Stimulated activated CD4-positive, alpha-beta T cell treated with anti-CD3 and anti-CD28 coated beads, Interleukin-2, amount 100 ng/mL, for 24 hours (primary cell): ENCODE measurements at places on chromosomes 2 and 18.

GRCh38 chr2:20061476-20061875, 10.0 kb upstream of the LAPTM4A start:
- no peak for DNase-seq

- DNase-seq, result no peak
These were observed 32.1 kb upstream of the SH3BP4 start for GRCh38 chr2:234919711-234920110.

- no peak for DNase-seq
These were observed 150.4 kb upstream of the CYRIA start for GRCh38 chr2:16816016-16816415.

GRCh38 chr2:203688798-203689197, 17.6 kb upstream of the CD28 start:
- DNase-seq, result no peak

DNA sequence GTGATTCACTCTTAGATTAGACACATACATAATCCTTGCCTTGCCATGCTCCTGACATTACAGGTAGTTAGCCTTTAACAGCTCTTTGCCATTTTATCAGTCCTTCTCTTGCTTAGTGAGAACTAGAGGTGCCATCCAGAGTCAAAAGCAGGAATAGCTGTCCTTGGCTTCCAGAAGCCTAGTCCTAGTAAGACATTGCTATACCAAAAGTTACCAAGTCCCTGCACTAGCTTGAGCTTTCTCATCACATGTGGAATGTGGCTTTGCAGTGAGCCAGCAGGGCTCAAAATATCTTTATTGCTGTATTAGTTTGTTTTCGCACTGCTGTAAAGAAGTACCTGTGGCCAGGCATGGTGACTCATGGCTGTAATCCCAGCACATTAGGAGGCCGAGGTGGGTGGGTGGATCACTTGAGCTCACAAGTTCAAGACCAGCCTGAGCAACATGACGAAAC, 104.7 kb upstream of the NOSTRIN start:
- no peak for DNase-seq

GRCh38 chr2:30770816-30771576, 36.2 kb downstream of the CAPN13 start:
- DNase-seq, result no peak

GRCh38 chr2:72106978-72107377, 40.7 kb downstream of the CYP26B1 start:
- DNase-seq, result no peak

GRCh38 chr2:147630585-147630984, 214.2 kb upstream of the ACVR2A start:
- no peak for DNase-seq

- no peak for DNase-seq
These were observed 154.1 kb upstream of the HS6ST1 start for GRCh38 chr2:128472789-128473174.

DNA sequence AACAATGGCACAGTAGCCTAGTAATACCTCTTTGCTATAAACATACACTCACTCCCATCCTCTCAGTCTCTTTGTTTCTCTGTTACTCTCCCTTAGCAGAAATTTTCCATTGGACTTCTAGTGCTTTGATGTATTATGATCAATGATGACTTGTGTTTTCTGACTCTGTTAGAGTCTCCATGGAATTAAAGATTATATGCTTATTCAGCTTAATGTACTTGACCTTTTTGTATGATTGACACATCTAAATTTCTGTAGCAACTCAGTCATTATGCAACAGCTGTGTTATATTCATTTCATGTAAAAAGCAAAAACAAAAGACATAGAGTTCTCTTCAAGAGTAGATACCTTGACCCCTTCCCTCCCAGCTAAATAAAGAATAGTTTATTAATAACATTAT, 173.8 kb downstream of the SLC4A10 start:
- DNase-seq, result no peak

- DNase-seq, result no peak
These were observed at the start of gene DRC1 for GRCh38 chr2:26401739-26402541. TSS of gene DRC1 (plus strand) at chr2:26401920. CDS start at chr2:26401990, 70 bp downstream.

GRCh38 chr18:63961435-63961980, 8.4 kb upstream of the SERPINB8 start:
- no peak for DNase-seq

DNA sequence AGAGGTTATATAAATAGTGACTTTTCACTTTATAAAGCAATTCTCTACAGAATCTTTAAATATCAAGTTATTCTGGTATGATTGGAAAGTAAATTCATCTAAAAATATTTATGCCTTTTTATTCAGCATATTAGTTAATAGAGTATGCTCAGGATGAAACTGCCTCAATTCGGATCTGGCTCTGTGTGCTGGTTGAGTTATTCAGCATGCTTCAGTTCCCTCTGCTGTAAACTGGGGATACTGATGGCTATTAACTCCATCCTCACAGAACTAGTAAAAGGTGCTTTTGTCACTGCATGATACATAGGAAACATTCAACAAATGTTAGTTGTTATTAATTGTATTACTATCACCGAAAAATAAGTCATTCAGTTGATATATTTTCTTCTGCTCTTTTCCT, 250.3 kb downstream of the NRXN1 start:
- DNase-seq, result no peak

GRCh38 chr2:222296311-222296741, 2.5 kb downstream of the PAX3 start:
- DNase-seq, result no peak

DNA sequence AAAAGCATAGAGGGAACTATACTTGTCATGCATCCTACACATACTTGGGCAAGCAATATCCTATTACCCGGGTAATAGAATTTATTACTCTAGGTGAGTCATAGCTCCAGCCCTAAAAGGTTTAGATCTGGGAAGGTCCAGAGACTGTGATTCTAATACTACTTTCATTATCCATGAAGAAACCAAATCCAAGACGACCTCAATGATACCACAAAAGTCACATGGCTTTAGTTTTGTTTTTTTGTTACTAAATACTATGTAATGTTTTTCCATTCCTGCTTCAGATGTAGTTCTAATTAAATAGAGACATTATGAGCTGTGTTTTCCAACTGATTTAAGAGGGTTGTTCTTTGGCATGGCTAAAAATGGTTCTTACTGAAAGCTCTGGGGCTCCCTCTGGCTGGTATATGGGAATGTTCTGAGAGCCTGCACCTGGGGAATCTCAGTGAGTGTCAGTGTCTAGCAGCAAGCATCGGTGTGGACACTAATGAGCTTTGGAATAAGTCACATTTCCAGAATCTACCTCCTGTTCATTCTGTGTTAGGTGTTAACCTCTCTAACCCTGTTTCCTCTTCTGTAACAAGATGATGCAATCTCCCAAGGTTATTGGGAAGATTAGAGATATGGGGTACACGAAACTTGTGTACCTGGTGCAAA, 20.5 kb upstream of the IL1RL2 start:
- DNase-seq, result no peak

DNA sequence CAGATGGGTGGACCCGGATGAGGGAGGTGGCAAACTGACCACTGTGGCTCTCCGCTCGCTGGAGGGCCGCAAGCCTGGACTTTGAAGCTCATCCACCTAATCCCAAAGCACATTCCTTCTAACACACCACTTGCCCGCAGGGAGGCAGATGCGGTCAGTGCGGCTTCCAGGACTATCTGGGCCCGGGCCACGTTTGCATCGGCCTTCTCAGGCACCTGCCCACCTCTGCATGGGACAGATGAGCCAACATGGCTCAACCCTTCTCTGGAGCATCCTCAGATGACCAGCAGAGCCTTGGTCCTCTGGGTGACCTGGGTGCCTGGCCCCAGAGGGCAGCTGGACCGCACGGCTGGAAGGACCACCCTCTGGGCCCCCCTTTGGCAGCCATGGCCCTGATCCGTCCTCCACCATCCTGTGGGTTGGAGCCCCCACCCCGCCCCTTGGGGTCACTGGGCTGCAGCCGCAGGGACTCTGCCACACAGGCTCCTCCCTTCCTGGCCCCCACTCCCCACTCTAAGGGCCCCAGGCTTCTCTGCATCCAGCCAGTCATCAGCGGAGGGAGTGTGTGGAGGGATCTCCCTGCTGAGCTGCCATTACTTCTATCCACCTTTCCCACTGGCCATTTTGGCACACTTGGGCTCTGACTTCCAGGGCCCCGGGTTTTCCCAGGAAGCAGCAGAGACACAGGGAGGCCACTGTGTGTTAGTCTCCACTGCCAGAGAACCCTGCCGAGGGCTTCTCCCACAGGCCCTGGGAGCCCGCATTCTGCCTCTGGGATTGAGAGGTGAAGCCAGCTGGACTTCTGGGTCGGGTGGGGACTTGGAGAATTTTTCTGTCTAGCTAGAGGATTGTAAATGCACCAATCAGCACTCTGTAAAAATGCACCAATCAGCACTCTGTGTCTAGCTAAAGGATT, 12.3 kb downstream of the HDAC4 start:
- no peak for DNase-seq

- no peak for DNase-seq
These were observed 122.1 kb upstream of the SALL3 start for GRCh38 chr18:78857314-78858150.

- no peak for DNase-seq
These were observed 147.2 kb upstream of the TWIST2 start for GRCh38 chr2:238700506-238701340.

- no peak for DNase-seq
These were observed 145.5 kb upstream of the LYPD1 start for GRCh38 chr2:132815516-132815915.

DNA sequence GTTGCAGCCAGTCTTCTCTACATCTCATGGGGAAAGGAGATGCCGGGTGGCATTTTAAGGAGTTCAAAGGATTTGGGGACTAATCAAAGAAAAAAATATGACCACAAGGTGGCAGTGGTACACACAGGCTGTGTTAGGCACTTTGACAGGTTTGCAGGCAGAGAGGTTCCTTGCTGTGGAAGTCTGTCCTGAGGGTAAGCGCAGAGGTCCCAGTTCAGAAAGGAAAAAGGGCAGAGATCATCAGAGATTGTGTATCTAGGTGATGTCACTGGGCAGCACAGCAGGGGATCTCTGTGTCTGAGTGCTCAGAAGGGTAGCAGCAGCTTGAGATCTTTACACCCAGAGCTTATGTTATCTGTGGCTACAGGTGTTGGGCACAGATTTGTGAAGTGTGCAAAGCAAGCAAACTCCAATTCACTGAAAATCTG, 231.4 kb downstream of the LRRTM1 start:
- DNase-seq, result no peak

DNA sequence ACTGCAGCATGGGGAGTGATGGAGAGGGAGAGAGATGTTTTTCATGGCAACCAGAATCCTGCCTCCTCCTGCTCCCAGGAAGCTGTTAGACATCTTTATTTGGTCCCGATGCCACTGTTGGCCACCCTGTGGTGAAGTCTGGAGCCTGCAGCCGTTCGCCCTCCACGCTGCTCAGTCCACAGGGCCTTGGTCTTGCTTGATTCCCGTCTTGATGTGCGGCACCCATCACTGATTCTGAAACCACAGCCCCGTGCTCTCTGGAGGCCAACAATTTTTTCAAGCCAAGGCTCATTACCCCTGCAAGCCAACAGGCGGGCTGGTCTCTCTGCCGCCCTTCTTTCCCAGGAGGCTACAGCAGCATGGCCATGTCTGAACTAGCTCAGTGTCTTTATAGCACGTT, 24.5 kb downstream of the SIGLEC15 start:
- DNase-seq, result no peak

GRCh38 chr2:31729442-31730092, 148.8 kb upstream of the SRD5A2 start:
- DNase-seq, result no peak

DNA sequence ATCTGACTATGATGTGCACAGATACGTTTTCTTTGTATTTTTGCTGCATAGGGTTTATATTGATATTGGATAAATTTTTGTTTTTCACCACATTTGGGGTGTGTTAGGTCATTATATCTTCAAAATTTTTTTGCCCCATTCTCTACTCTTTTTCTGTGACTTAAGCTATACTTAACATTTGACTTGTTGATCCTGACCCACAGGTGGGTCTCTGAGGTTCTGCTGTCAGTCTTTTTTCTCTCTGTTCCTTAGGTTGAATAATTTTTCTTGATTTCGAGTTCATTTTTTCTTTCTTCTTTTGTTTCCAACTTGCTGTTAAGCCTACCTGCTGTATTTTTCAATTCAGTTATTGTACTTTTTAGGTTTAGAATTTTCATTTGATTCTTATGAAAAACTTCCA, 12.1 kb downstream of the RAB3GAP1 start:
- no peak for DNase-seq

GRCh38 chr2:37894047-37894446, 31.0 kb upstream of the RMDN2 start:
- no peak for DNase-seq

DNA sequence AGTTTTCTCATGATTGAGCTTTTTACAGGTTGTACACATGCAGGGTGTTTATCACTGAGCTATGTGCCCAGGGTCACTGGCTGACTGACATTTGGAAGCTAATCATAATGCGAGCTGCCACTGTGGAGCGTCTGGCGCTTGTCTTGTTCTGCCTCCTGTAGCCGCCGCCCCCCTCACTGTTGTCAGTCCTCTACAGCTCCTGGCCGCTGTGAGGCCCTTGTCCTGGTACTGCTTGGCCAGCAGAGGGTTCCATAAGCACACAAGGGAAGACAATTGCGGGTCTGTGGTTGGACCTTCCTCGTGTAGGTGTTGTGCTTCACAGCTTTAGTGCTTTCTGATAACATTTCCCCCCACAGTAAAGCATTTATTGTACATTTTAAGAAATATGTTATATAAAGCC, 105.6 kb upstream of the LDLRAD4 start:
- no peak for DNase-seq

- no peak for DNase-seq
These were observed 416.6 kb downstream of the HRH4 start for GRCh38 chr18:24877066-24877465.

DNA sequence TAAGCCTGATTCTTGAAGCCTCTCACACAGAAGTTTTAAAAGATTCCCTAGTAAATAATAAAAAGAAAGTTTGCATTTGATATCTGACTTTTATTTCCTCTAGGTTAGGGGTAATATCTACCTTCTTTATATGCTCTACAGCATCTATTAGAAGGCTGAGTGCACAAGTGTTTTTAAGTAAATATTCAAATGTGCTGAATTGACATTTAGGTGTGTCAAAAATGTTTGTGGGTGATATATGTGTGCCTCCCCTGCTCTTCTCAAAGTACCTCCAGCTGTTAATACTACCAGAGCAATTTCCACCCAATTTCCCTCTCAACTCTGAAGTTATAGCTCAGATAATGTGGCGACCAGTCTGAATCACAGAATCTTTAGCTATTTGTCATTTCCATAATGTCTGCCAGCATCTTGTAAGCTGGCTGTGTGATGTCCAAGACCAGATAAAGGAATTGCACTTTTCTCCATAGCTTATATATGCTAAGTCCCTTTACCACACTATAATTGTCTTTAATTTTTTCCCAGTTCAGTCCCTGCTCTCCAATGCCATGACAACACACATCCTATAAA, 24.4 kb upstream of the ERMN start:
- no peak for DNase-seq

- DNase-seq, result no peak
These were observed 212.6 kb downstream of the EN1 start for GRCh38 chr2:118634876-118635275.

GRCh38 chr2:106858810-106859209, 27.2 kb downstream of the ST6GAL2 start:
- no peak for DNase-seq

- DNase-seq, result no peak
These were observed 29.7 kb downstream of the ZNF804A start for GRCh38 chr2:184628051-184628450.
